Activated naive CD4-positive, alpha-beta T cell treated with anti-CD3 and anti-CD28 coated beads, Interleukin-2, amount 50 U/mL, for 72 hours (primary cell): ENCODE measurements at places on chromosomes 6 and 20. TPM values are rescaled to one million over a fixed set of nuclear protein-coding genes. Genes with fewer than 3 reads are reported as not detected.

DNA sequence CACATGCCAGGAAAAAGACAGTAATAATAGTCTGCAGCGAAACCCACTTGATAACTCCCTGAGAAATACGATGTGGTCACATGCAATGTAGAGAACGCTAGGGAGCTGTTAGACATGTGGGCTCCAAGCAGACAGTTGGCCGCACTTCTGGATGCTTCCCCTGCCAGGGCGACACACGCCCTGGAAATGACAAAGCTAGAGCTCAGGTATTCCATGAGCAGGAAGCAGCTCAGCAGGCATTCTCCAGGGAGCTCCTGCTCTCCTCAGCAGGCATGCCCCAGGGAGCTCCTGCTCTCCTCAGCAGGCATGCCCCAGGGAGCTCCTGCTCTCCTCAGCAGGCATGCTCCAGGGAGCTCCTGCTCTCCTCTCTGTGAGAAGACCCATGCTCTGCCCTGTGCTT lies 52.4 kb upstream of the NXT1 start:
- no peak for DNase-seq

DNA sequence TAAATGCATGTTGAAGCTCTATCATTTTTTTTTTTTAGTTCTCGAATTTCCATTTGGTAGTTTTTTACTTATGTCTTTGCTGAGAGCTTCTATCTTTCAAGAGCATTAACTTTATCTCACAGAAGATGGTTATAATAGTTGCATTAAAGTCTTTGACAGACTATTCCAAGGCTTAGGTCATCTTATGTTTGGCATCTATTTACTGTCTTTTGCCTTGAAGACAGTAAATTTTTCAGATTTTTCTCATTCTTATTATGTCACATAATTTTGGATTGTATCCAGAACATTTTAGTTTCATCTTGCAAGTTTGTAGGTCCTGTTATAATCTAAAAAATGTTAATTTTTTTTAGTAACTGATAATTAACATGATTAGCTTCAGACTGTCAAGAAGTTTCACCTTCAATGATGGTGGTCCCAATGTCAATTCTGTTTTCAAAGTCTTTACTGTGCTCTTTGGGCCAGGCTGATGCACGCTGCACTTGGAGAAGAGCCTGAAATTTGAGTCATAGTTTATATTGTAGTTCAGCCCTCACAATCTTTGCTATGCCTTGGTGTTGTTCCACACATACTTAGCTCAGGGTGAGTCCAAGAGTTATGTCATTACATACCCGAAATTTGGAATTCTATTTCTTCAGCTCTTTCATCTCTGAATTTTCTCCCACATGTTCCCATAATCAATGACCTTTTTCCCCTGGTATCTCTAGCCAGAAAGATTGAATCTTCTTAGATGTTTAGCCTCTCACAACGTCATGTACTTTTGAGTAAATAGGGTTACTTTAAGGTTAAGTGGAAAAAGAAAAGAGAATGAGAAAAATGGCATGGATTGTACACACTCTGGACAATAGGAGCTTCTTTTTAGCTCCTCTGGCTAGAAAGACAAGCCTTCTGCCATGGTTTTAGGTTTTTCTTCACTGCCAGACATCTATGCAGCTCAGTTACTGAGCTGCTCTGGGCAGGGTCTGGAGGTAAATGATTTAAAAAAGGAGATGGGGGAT lies 110.3 kb upstream of the BTBD3 start:
- no peak for DNase-seq

GRCh38 chr6:766625-767024 lies 73.7 kb upstream of the EXOC2 start:
- no peak for DNase-seq

Gene NAA20
- total RNA-seq = 67.5 TPM

- peak; percentile 84 for DNase-seq
Measured at GRCh38 chr20:62617711-62618483, 24.4 kb upstream of the SLCO4A1 start.

Gene TRIM31
- not detected for total RNA-seq

Gene GGTLC1
- total RNA-seq = not detected

DNA sequence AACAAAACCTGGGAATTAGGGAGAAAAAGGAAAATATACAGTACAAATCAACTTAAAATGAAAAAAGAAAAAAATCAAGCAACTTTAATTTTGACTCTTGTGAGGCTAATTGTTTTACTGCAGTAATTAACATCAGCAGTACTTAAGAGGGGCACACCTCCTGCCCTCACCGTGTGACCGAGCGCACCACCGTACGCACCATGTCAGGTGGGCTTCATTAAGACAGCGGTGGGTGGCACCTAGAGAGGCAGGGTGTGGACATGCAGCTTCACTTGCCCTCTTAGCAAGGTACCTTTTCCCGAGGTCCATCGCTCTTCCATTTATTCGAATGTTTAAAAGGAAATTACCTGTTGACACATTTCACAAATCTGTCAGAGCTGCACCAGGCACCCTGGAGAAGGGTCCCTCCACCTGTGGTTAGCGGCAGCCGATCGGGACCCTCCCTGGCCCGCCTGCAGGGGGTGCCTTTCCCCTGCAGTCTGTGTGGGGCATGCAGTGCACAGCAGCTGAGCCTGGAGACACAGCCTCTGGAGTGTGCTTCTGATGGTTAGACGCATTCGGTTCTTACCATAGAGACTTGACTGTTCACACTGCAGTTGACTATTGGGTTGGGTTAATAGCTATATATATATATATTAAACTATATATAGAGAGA lies 184.1 kb downstream of the TMEM242 start:
- DNase-seq = no peak

- DNase-seq = no peak
Measured at GRCh38 chr20:9775176-9775575, 63.7 kb downstream of the PAK5 start.

Gene PHF10
- total RNA-seq = 90.3 TPM

DNA sequence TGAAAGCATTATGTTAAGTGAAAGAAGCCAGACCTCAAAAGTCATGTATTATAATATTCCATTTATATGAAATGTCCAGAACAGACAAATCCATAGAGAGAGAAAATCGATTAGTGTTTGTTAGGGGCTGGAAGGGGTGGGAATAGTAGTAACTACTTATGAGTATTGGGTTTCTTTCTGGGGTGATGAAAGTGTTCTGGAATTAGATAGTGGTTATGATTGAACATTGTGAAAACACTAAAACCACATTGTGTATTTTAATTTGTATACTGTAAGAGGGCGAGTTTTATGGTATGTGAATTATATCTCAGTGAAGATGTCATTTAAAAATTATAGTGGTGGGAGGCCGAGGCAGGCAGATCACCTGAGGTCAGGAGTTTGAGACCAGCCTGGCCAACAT lies 52.0 kb upstream of the KIF13A start:
- DNase-seq = no peak

- DNase-seq = no peak
Measured at GRCh38 chr6:162343936-162344645, 383.5 kb downstream of the PRKN start.

Gene BHLHE23
- total RNA-seq = not detected

GRCh38 chr6:2029130-2029794 lies 216.1 kb downstream of the GMDS start:
- no peak for DNase-seq

GRCh38 chr20:47317127-47317895 lies 39.2 kb downstream of the ZMYND8 start:
- DNase-seq = peak; percentile 72

Gene TMEM200A
- 0.16 TPM for total RNA-seq

DNA sequence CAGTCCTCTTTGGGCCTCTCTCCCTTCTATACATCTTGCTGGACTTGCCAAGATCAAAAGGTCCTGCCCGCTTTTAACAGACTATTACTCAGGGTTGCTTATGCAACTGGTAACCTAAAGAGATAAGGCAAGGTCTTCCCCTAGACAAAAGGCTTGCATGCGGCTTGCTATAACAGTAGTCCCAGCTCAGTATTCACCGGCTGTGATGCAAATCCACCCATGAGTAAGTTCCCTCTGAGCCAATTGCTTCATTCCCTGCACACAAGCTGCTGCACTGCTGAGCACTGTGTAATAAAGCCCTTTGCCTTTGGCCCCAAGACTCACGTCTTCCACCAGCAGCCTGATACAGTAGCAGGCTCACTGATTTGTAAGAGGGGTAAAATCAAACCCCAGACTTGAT lies 363.8 kb downstream of the PRKN start:
- DNase-seq = no peak

GRCh38 chr20:52978851-52979250 lies 6.7 kb downstream of the TSHZ2 start:
- DNase-seq = no peak

DNA sequence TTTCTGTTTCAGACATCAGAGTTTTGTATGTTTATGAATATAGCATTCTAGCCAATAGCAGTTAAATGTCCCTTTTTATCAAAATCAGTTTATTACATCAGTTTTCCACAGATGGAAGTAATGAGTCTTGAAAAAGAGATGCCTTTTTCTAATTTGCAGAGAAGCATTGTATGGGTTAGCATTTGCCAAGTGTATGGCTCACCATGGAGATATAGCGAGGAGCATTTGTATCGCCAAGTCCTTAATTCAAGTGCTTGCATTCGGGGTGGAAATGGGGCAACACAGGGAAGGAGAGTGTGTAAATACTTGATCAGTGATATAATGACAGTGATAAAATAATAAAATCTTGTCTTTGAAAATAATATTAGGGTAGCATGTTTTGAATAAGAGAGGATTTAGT lies 42.9 kb downstream of the TXLNB start:
- no peak for DNase-seq

Gene MOCS3
- total RNA-seq = 2.4 TPM

DNA sequence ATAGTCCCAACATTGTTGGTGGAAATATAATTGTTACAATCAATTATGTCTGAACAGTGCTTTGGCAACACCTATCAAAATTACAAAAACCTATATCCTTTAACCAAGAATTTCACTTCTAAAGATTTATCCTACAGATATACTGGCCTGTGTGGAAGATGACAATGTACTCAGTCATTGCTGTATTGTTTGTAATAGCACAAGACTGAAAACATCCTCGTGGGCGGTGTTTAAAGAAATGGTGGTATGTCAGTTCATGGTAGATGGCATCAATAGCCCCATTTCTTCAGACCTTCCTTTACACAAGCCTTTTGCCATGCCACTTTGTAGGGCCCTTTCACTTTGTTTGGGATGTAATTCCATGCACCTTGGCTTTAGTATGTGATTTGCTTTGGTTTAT lies 9.8 kb upstream of the TPBG start:
- no peak for DNase-seq

- DNase-seq = no peak
Measured at GRCh38 chr6:7526755-7527154, 14.7 kb upstream of the DSP start.

Gene ESR1
- total RNA-seq = 0.16 TPM

Gene BTN1A1
- 0.16 TPM for total RNA-seq

DNA sequence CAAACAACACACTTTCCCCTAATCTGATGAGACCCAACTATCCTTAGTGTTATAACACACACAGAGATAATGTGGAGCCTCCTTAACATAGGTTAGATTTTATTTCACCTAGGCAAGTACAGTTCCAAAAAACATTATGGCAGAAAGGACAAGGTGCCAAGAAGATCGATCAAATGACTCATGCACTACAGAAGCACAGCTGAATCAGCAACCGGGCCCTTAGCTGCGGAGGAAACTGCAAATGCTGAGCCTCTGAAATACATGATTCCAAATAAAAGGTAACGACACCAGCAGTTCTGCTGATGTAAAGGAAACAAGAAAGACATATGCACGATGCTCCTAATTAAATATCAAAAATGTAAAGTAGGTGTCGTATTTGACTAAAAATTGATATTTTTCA lies 19.9 kb upstream of the MUC21 start:
- DNase-seq = no peak

- DNase-seq = no peak
Measured at GRCh38 chr6:40389254-40389653, 197.9 kb downstream of the LRFN2 start.

Gene TRIM40
- total RNA-seq = 0.12 TPM

DNA sequence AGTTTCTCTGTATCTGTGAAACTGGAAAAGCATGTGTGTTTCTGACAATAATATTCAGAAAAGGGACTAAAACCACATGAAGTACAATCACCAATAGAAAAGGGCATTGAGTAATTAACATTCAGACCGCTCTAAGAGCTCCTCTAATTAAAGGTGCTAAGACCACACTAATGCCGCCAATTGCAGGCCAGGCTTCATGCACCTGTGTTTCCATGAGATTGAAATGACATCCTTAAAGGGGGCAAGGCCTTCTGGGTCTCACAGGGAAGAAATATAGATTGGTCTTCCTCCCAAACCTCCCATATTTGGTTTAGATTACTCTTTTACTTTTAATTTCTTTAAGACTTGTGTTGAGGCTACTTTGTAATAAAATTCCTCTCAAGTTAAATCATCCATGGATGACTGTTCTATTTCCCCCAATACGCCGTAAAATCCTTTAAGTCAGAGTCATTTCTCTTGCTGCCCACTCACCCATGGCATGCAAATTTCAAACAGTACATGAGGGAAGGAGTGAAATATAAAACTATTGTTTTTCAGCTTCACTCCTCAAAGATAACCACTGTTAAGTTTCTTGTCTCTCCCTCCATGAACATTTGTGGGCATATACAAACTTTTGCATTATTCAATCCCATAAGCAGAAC lies 110.6 kb downstream of the UBE3D start:
- DNase-seq = no peak

- DNase-seq = no peak
Measured at GRCh38 chr6:44533421-44533820, 145.9 kb downstream of the CDC5L start.

DNA sequence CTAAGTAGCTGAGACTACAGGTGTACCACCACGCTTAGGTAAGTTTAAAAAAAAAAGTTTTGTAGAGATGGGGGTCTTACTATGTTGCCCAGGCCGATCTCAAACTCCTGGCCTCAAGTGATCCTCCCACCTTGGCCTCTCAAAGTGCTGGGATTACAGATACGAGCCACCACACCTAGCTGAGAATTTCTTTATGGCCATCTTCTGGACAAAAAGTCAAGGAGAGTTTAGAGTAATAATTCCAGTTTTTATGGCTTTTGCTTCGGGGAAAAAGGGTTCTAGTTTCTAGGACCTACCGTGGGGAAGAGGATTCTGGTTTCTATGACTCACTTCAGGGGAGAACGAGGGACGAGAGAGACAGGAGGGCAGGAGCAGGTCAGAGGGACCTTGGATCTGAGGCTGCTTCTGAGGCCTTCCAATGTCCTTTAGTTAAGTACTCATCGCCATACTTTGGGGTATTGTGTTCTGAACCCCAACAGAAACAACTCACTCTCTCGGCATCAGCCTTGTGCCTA lies 69.3 kb upstream of the IER3 start:
- DNase-seq = no peak

- peak; percentile 24 for DNase-seq
Measured at GRCh38 chr6:85464722-85465150, 14.9 kb downstream of the NT5E start.

DNA sequence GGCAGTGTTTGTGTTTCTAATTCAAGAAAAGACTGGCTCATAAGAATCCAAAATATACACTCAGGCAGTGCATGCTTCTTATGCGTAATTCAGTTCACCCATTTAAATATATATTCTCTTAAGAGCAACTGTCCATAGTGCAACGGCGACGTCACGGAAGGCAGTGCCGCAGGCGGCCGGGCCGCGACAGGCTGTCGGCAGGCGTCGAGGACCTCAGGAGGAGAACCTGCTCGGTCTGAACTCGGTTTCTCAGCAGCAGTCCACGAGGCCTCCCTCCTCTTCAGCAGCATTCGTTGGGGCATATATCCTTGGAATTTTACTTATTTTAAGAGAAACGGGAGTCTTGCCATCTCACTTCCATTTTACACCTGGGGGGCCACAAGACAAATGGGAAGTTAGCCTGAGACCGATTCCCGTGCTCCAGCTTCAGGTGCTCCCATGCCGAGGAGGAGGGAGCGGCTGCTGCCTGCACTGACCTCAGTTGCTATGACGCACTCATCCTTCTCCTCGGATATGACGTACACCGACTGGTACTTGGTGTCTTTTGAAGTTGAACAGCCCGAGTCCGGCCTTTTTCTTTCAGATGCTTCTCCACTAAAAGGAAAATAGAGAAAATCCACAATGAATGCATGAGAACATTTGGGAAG lies 8.2 kb downstream of the DLL1 start:
- no peak for DNase-seq
